ENCODE measurements at places on chromosomes 3 and 15. TPM values are rescaled to one million over a fixed set of nuclear protein-coding genes. Genes with fewer than 3 reads are reported as not detected.

- no peak for DNase-seq
These were observed 17.3 kb downstream of the PLS1 start for GRCh38 chr3:142613491-142613890.

GRCh38 chr15:25403771-25404170 lies 35.1 kb downstream of the UBE3A start:
- no peak for DNase-seq

GRCh38 chr3:152664766-152665165 lies 170.2 kb upstream of the P2RY1 start:
- DNase-seq, result no peak

DNA sequence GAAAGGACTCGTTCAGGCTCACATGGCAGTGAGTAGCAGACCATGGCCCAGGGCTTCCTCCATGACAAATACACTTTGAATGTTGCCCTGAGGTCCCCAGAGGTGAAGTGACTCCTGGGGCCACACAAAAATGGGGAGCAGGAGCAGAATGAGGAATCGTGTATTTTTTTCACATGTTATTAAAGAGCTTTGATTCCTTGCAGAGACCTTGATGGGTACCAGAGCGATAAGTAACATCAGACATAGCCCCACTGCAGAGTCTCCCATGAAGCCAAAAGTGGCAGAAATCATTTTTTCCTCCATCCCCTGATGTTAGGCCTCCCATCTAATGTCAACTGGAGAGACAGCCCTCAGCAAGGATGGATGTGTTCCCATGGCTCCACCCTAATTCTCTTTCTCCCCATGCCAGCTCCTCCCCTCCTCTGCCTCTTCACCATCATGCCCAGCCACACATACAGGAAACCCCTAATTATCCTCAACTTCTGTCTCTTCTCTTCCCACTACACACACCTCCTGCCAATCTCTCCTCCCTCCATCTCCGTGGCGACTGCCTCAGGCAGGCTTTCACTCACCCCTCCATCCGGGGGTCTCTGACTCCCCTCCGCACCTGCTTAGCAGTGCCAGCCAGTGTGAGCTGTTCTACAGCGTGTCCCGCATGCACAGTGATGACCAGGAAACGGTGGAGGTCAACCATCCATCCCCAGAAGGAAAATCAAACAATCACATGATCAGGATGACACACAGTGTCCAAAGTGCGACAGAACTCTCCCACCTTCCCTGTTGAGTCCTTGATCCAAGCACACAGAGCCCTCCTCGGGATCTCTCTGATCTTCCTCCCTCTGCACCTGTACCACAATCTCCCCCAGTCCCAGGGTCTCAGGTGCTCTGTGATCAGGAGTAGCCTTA lies 7.1 kb upstream of the SSUH2 start:
- DNase-seq, result no peak

Gene CAMP
- 3.3 TPM for total RNA-seq

Gene PIK3CA
- total RNA-seq, result 20.9 TPM
